Ureter (tissue), 1 donor: ENCODE measurements at places on chromosomes 1 and 21. TPM values are rescaled to one million over a fixed set of nuclear protein-coding genes. Genes with fewer than 3 reads are reported as not detected.

The CLCA4 gene
- 0.86 TPM for total RNA-seq

The ADAM30 gene
- not detected for total RNA-seq

The IQCC gene
- total RNA-seq, result 2.5 TPM

The DPH2 gene
- total RNA-seq, result 32.2 TPM

The OPRD1 gene
- total RNA-seq, result not detected

The F5 gene
- total RNA-seq, result 1.7 TPM

The PROK1 gene
- total RNA-seq, result 9.3 TPM

The TEX38 gene
- total RNA-seq, result 0.39 TPM

The RPE65 gene
- total RNA-seq, result not detected

The C1orf94 gene
- total RNA-seq, result not detected

The PODN gene
- total RNA-seq, result 20.9 TPM

The ZNF697 gene
- 4.6 TPM for total RNA-seq

The DEPDC1 gene
- total RNA-seq, result 0.21 TPM

The ATP1A4 gene
- 16.5 TPM for total RNA-seq

The SELL gene
- 3.5 TPM for total RNA-seq

The ZBTB48 gene
- 50.4 TPM for total RNA-seq

The MX2 gene
- 18.9 TPM for total RNA-seq

The OR2M2 gene
- not detected for total RNA-seq

The CELA3B gene
- not detected for total RNA-seq

The PPM1J gene
- total RNA-seq, result 0.94 TPM

The TMEM240 gene
- 2.9 TPM for total RNA-seq

The HCN3 gene
- 4.7 TPM for total RNA-seq

The COL6A1 gene
- 289 TPM for total RNA-seq

The C1orf167 gene
- total RNA-seq, result 0.68 TPM

The LPAR3 gene
- total RNA-seq, result 20.8 TPM

The SRM gene
- 72.6 TPM for total RNA-seq

The RUNX3 gene
- 5.3 TPM for total RNA-seq

The NFASC gene
- 52.3 TPM for total RNA-seq

The IFNAR1 gene
- total RNA-seq, result 48.7 TPM
